Thoracic aorta (tissue), 2 donors: ENCODE measurements at places on chromosomes 4 and X.

DNA sequence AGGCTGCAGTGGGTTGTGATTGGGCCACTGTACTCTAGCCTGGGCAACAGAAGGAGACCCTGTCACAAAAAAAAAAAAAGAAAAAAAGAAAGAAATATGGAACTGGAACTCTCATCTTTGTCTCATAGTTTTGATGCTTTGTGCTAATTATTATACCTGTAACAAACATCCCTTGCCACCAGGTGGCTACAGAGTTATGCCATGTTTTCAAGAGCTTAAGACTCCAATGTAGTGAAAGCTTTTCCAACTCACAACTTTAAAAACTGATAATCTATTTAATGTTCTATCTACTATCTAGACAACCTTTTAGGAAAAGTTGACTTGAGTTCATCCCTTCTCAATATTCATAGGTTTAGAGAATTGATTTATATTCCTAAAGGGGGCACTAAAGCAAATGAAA is 42.4 kb downstream of the HTR2C start:
- DNase-seq = no peak

GRCh38 chr4:78057600-78058550 is 752 bp downstream of the FRAS1 start:
- no peak for DNase-seq

GRCh38 chr4:100086766-100087431 is 103.4 kb downstream of the DDIT4L start:
- DNase-seq = no peak

- DNase-seq = no peak
Measured at GRCh38 chrX:4028151-4028550, 314.7 kb upstream of the PRKX start.

GRCh38 chr4:65960751-65961150 is 290.5 kb upstream of the EPHA5 start:
- DNase-seq = no peak

DNA sequence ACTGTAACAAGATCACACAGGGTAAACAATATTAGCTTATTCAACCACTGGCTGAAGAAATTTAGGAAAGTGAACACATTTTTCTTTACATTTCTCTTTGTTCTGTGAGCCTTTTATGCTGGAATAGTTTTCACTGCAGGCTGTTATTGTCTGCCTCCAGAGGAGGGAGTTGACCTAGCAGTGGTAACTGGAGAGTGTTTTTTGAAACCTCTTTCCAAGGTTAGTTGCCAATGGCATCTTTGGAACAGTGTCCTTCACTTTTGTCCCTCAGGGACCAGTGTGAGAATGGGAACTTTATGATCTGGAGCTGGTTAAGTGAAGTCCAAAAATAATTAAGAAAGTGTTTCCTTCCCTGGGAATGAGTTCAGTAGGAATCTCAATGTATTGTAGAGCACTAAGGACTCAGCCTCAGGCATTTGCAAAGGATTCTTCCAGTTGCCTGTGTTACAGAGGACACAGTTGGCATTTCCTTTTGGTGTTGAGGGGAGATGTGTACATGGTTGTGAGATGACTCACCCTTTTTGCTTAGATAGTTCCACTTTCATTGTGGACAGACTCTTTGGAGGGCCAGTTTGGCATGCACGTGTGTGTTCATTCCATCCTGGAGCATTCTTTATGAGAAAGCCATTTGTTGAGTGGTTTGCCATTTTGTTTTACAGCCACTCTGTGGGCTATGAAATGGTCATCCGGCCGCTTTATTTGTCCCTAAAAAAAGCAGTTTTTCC is 61.3 kb downstream of the AR start:
- DNase-seq = no peak

DNA sequence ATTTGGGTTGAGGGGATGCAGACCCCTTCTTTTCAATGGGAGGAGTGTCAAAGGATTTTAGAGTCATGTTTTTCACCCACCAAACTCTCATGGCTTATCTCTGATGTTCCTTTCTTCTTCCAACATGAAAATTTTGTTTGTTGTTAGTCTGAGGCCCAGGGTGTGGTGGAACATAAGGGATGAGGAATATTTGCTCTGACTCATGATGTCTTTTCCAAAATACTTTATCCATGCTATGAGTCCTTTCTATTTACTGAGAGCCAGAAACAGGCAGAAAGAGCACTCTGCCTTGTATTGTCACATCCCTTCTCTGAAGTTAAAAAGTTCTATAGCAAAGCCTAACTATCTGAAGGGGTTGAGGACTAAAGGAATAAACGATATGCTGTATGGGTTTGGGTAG is 61.6 kb upstream of the GYPA start:
- DNase-seq = no peak

DNA sequence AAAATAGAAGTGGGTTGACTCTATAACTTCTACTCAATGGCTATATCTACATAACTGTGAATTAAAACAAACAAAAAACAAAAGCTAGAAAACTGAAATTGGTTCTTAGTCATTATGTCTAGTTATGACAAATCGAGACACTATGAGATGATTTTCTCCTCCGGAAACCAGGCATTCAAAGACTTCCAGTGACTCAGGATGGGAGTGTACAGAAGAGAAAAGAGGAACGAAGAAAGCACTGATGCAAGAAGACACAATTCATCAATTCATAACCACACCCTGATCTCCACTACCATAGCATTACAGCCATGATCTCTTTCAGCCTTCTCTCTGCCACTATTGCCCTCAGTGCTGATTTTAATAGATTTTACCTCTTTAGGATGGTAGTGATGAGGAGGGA is 253.6 kb downstream of the CBLL2 start:
- DNase-seq = no peak

GRCh38 chrX:105696870-105697269 is 125.5 kb upstream of the NRK start:
- DNase-seq = no peak

DNA sequence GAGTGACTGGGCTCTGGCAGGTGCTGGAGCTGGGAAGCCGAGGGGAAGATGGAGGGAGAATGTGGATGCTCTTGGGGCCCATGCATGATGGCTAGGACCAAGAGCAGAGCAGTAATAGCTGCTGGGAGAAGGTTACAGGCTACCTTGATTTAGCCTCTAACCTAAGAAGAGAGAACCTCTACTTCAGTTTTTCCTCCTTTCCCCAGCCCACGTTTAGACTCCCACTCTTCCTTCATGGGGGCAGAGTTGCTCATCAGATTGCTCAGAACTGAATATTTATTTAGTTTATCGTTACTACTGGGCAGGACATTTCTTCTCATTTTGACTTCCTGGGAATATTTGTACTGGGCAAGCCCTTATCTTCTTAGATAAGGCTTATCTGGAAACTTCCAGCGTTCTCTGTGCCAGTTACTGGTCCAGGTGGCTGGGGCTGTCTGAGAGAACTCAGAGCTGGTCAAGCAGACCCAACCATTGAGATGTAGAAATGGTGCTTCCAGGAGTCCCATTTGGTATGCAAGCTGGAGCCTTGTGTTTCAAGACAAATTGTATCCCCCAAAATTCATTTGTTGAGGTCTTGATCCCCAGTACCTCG is 442.9 kb upstream of the BOD1L1 start:
- no peak for DNase-seq

- DNase-seq = no peak
Measured at GRCh38 chr4:21885241-21885640, 63.3 kb downstream of the KCNIP4 start.

GRCh38 chr4:179415847-179416223 is 1973.6 kb upstream of the AGA start:
- no peak for DNase-seq

GRCh38 chr4:187065396-187065795 is 341.7 kb upstream of the FAT1 start:
- DNase-seq = no peak

GRCh38 chr4:70801265-70801809 is 38.4 kb downstream of the GRSF1 start:
- no peak for DNase-seq

DNA sequence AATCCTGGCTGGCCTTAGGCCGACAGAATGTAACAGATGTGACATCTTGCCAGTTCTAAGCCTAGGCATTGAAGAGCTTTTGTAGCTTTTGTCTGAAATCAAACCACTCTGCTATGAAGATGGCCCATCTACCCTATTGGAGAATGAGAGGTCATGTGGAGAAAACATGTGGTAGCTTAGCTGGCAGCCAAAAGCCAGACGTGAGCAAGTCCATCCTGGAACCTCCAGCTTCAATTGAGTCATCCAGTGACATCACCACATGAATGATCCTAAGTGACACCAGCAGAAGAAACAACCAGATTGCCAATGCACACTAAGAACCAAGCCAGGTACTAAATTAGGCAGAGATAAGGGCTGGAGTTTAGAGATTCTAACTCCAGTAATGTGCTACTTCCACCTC is 154.8 kb upstream of the ZFP42 start:
- no peak for DNase-seq

- DNase-seq = no peak
Measured at GRCh38 chr4:5370286-5370685, 319.0 kb downstream of the STK32B start.

DNA sequence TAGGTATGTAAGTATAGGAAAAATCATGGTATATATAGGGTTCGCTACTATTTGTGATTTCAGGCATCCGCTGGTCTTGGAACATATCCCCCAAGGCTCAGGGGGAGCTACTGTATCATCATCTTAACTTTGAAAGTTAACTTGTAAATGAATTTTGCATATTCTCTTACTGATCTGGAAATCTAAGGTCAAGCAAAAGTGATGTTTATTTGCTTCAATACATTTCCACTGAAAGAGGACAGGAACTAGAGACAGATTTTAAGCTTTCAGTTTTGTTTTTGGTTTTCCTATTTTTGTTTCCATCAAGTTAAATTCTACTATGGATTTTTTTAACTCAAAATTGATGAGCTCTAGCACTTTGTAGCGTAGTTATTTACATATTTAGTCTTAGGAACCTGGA is 56.2 kb downstream of the NAF1 start:
- no peak for DNase-seq

DNA sequence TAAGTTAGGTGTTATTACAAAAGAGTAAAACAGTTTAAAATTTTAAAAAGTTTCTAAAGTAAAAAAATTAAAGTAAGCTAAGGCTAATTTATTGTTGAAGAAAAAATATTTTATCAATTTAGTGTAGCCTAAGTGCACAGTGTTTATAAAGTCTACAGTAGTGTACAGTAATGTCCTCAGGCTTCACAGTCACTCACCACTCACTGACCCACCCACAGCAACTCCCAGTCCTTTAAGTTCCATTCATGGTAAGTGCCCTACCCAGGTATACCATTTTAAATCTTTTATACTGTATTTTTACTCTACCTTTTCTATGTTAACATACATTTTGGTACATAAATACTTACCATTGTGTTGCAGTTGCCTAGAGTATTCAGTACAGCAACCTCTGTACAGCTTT is 120.3 kb upstream of the DKK2 start:
- no peak for DNase-seq

DNA sequence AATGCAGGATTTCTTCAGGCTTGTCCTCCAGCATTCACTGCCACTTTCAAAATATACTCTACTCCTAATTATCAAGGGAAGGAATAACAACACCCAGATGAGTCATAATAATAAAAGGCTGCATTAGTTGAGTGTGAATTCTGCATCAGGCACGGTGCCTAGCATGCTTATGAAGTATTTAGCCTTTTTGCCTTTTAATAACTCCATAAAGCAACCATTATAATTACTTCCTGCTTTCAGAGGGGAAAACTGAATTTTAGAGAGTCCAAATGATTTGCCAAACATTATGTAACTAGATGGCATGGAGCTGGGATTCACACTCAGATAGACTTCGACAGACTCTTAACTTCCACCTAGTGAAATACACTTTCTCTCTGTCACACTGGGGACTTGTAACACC is 2365.5 kb downstream of the PCDH7 start:
- no peak for DNase-seq

GRCh38 chr4:99817309-99817890 is 773 bp downstream of the DAPP1 start:
- no peak for DNase-seq

- DNase-seq = no peak
Measured at GRCh38 chr4:127993151-127993550, 27.9 kb downstream of the ABHD18 start.

GRCh38 chr4:3047464-3048286 is 26.7 kb downstream of the HTT-AS start:
- no peak for DNase-seq

DNA sequence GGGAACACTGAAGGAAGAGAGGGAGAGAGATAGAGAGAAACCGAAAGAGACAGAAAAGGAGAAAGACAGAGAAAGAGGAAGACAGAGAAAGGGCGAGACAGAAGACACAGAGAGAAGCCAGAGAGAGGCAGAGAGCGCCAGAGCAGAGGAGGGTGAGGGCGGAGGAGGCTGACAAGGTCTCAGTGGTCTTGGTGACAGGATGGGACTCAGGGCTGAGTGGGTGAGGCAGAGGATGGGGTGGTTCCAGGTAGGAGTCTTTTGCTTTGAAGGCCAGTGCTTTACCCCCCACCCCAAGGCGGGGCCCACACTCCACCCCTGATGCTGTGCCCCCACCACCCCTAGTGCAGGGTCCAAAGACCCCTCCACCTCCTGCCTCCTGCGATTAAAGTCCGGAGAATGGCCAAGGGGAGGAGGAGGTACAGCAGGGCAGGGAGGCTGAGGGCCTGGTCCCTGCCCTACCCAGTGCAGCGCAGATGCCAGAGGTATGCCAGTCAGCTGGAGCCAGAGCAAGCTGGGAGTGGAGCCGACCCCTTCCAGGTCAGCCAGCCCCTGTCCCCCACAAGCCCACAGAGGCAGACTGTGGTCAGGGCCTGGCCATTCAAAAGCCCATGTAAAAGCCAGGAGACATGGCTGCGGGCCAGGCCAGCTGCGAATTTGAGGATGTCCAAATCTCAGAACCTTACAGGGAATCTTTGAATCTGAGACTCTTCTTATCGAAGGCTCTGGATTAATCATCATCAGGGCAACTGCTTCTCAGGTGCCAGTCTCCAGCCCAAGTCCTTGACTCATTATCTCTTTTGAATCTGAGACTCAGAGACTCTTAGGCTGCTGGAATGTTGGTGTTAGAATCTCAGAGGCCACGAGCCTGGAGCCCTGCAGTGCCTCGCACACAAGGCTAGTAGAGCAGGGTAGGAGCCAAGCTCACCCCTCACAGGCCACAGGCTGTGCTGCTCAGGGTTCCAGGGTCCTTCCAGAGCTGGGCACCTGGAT is 758 bp downstream of the IQSEC2 start:
- DNase-seq = no peak

GRCh38 chr4:24595659-24596058 is 11.3 kb upstream of the DHX15 start:
- DNase-seq = no peak

DNA sequence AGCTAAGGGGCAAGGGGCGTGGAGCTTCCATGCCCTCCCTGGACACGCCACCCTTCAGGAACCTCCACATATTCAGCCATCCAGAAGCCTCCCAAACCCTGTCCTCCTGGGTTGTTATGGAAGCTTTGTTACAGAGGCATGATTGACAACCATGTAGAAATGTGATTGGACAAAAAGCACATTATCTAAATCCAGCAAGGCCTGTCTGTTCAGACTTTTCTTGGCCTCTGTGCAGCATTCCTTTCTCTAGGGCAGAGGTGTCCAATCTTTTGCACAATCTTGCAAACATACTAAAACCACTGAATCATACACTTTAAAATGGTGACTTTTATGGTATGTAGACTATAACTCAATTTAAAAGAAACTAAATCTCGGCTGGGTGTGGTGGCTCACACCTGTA is 12.7 kb downstream of the STEEP1 start:
- DNase-seq = no peak
